Panc1 (cell line): ENCODE measurements at places on chromosomes 2 and 18. TPM values are rescaled to one million over a fixed set of nuclear protein-coding genes. Genes with fewer than 3 reads are reported as not detected.

- no peaks in the 10 kb centered on the region for H3K4me1 ChIP-seq
- no peaks in the 10 kb centered on the region for H3K36me3 ChIP-seq
- no peak overlapping the region for H3K4me3 ChIP-seq
- H3K27ac ChIP-seq: no peak overlapping the region
- DNase-seq: no peak
These were observed 262.5 kb downstream of the KCNJ3 start for GRCh38 chr2:154960802-154961583.

Gene TNFRSF11A
- 14.1 TPM for total RNA-seq

DNA sequence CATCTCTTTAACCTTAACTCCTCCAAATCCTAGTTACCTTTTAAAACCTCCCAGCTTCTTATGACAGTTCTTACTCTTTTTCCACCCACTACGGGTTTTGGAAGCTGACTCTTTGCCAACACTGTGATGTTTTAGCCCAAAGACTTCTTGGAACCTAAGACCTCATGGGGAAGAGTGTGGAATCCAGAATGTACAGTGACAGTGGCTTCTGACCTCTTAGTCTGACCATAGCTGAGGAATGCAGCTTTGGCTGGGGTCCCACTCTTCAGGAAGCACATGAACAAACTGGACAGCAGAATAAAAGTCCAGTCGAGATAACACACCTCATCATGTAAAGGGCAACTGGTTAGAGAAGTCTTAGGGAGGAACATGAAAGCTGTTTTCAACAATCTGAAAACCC is 161.1 kb upstream of the PKDCC start:
- no peak overlapping the region for H3K27ac ChIP-seq
- H3K4me1 ChIP-seq: no peaks in the 10 kb centered on the region
- DNase-seq: no peak
- H3K27me3 ChIP-seq: 0 out of 2 replicates have a peak, but pooled peaks cover 3% of the 10 kb centered on the region
- H3K36me3 ChIP-seq: no peaks in the 10 kb centered on the region

Gene CCBE1
- 0.13 TPM for total RNA-seq

- H3K27me3 ChIP-seq: peaks cover 9% of the 10 kb centered on the region
- H3K27ac ChIP-seq: no peak overlapping the region
- H3K36me3 ChIP-seq: no peaks in the 10 kb centered on the region
- DNase-seq: no peak
- H3K4me3 ChIP-seq: no peak overlapping the region
These were observed 7.4 kb downstream of the RAPGEF4 start for GRCh38 chr2:172742931-172743540.

DNA sequence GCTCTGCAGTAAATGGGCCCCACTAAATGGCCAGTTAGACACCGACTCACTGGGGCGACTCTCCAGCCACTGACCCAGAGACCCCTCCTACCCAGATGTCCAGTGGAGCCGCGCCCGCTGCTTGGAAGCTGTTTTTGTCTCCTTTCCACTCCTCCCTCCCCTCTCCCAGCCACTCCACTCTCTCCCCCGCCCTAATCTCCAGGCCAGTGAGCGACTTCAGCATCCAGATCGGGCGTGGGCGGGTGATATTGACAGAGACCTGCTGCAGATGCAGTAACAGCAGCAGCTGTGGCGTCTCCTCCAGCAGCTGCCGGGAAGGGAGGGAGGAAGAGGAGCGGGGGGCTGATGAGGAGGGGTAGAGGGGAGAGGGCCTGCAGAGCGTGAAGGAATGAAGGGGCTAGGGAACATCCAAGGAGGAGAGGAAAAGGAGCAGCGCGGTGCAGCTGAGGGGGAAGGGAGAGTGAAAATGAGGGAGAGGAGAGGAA is at the start of gene SCN7A:
Gene SCN7A, minus strand, starts transcription at position 110 of the 485 bp plus-strand sequence. CDS start 16,553 bp downstream, outside the sequence.
- no peaks in the 10 kb centered on the region for H3K27me3 ChIP-seq
- no peak for DNase-seq
- no peaks in the 10 kb centered on the region for H3K36me3 ChIP-seq
- no peak within 1 kb of the TSS for H3K4me3 ChIP-seq

DNA sequence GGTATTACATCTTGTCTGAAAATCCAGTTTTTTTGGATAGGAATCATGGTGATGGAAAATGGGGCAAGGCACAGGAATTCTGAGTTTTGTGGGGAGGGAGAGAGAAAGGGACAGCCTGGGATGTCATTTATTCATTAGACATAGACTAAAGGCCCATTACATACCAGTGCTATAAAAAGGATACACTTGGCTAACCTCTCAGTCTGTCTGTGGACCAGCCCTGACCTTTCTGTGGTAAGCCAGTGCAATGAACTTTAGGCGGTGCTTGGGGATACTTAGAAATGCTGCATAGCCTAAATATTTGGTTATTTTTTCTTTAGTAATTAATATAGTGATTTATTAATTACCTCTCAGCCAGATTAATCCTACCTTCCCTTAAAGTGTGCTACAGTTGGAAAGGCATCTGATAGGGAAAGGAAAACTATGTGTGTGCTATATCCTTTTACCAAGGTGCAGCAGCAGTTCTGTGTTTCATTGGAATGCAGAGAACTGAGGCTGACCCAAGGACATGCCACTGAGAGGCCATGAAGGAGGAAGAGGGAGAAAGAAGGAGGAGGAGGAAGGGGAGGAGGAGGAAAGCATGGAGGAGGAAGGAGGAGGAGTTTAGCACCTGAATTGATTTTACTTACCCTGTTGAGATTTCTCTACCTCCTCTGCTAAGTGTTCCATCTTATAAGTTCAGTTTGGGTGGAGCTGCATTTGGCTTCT is 37.5 kb downstream of the KCNS3 start:
- no peaks in the 10 kb centered on the region for H3K4me1 ChIP-seq
- H3K36me3 ChIP-seq: no peaks in the 10 kb centered on the region
- DNase-seq: no peak
- no peak overlapping the region for H3K4me3 ChIP-seq

GRCh38 chr2:47735912-47736311 is 47.0 kb upstream of the MSH6 start:
- DNase-seq: no peak
- no peak overlapping the region for H3K4me3 ChIP-seq
- H3K27me3 ChIP-seq: peaks cover 10% of the 10 kb centered on the region
- no peaks in the 10 kb centered on the region for H3K36me3 ChIP-seq
- H3K4me1 ChIP-seq: no peaks in the 10 kb centered on the region
- H3K27ac ChIP-seq: no peak overlapping the region

DNA sequence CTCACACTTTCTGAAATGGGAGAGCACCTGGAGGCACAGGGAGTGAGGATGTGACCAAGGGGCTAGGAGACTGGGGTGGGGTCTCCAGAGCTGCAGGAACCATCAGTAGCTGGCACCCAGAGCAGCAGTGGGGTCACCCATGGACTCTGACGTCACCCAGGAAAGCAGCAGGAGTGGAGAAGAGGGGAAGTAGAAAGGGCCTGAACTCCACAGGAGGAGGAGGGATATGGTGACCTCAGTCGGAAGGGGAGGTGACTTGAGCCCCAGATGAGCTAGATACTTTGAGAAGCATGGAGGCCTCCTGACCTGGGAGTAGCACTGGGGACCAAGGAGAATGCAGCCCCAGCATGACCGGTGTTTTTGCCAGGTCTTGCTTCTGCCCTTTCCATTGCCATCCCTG is 8.8 kb downstream of the NMUR1 start:
- no peak overlapping the region for H3K4me3 ChIP-seq
- H3K36me3 ChIP-seq: no peaks in the 10 kb centered on the region
- H3K4me1 ChIP-seq: no peaks in the 10 kb centered on the region
- no peak for DNase-seq
- no peaks in the 10 kb centered on the region for H3K27me3 ChIP-seq

Gene VWA3B
- not detected for total RNA-seq

Gene PDK1
- 11.7 TPM for total RNA-seq

DNA sequence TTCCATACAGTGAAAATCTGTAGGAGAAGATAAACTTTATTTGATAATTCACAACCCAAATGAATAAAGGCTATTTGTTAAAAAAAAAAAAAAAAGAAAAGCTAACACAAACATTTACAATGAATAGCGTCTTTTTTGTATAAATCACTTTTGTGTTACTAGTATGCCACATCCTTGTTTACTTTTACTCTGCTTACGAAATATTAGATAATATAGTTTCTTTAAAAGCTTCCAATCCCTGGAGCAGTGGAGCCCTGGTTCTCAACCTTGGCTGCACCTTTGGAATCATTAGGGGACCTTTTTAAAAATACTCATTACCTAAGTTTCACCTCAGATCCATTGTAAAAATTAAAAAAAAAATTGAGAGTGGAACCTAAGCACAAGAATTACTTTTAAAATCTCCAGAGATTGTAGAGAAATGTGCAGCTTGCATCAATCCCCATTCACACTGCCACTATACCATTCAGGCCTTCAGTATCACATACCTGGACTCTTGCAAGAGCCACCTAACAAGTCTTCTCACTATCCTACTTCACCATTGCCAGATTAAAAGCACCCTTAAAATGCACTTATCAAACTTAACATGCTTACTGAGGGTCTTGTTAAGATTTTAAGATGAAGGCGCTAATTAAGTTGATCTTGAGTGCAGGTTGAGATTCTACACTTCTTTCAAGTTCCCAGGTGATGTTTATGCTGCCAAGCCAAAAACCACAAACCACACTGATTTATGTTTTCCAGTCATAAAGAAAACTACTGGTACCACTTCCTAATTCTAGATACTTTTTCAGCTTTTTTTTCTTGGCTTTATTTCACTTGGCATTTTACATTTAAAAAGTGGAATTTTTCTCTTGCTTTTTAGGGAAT is 59.7 kb upstream of the ZC3H15 start:
- H3K27me3 ChIP-seq: no peaks in the 10 kb centered on the region
- DNase-seq: no peak
- no peaks in the 10 kb centered on the region for H3K4me1 ChIP-seq
